ENCODE measurements at places on chromosomes 5 and 9.
A peak's percentile ranks its signal among the peaks of the same experiment; 100 is the strongest.

DNA sequence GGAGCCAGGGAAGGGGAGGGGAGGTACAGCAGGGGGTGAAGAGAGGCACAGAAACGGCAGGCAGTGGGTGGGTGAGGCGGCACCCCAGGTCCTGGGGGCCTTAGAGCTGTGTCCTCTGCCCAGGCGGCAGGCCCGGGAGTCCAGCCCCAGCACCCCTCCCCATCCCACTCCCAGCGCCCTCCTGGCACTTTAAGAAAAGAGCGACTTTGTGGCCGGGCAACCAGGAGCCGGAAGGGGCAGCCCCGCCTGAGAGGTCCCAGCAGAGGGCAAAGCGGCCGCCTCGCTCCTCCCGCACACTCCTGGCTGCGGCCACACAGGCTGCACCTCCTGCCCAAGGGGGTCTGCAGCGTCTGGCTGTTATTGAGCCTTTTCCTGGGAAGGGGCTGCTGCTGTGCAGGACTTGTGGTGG is 42.6 kb downstream of the NACC2 start:
- no peak for DNase-seq

- no peak for DNase-seq
Measured at GRCh38 chr5:180099733-180100611, 28.4 kb upstream of the RNF130 start.

DNA sequence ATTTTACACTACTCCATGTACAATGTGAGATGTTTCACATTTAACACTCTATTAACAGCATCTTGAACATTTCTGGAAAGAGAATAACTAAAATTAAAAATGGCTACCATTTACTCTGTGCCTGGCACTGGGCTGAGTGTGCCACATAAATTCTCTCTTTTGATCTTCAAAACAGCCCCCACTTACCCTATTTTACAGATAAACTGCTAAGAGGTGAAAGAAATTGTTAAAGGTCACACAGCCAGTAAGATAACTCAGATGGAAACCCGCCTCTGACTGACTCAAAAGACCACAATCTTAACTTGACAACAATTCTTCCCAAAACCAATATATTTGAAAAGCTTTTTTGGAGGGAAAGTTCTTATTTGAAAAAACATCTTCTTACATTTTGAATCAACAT is 97.3 kb downstream of the MAPKAP1 start:
- no peak for DNase-seq

GRCh38 chr9:91771864-91772263 is 178.2 kb downstream of the ROR2 start:
- DNase-seq, result no peak

- no peak for DNase-seq
Measured at GRCh38 chr9:31608416-31608815, 776.0 kb upstream of the ACO1 start.

- DNase-seq, result no peak
Measured at GRCh38 chr5:78287169-78287568, 7.3 kb downstream of the AP3B1 start.

DNA sequence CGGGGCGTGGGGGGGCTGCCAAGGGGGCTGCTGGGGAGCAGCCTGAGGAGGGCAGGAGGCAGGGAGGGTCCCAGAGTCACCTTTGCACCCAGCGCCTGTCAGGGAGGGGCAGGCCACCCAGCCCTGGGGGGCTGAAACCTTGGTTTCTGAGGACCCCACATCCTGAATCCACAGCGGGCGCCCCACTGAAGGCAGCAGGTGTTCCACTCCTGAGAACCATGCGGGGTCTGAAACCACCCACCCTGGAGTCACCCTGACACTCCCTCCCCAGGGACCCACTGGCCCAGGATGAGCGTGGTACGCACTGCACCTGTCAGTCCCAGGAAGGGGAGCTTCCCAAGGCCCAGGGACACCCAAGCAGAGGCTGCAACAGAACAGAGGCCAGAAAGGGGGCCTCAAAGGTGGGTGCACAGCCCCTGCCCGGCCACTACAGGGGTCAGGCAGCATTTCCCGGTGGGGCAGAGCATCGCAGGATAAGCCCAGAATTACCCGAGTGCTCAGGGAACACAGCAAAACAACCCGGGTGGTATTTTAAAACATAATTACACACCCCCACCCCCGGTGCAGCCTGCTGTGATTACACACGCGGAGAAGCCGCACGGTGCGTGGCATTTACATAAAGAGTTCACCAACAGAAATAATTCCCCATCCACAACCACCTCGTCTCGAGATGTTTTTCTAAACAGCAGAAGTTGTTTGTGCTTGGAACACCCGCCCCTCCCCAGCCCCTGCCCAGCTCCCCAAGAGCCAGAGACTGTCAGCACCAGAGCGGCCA is 57.3 kb upstream of the UBAC1 start:
- DNase-seq, result no peak

- DNase-seq, result peak; percentile 92
Measured at GRCh38 chr5:177546258-177546741, 8.1 kb downstream of the FAM193B start.

DNA sequence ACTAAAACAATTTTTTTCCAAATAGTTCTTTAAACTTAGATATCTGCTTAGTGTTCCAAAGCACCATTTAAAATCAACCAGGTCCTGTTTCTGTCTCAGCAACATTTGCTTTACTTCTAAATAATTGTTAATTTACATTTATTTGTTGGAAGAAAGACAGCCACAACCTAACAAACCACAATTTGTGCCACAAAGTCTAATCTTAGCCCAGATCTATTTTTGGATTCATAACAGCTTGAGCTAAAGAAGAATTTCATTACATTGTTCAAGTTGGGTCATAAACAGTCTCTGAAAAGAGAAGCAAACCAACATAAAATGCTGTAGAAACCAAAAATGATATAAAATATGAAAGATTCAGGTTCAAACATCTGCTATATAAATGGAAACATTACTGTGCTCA is 24.4 kb downstream of the MLLT3 start:
- DNase-seq, result no peak

DNA sequence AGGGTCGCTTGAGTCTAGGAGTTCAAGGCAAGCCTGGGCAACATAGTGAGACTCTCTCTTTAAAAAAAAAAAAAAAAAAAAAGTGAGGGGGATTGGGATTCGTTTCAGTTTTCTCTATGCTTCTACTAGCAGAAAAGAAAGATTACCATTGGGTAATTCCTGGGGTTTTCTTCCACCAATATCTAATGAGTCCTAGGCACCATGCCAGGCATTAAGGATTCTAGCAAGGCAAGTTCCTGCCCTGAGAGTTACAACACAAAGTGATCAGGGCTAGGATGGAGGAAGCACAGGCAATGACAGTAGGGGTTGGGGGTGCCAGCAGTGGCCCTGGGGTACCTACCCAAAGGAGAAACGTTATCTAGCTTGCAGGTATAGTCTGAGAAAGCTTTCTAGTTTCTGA is 90.8 kb downstream of the PCDH1 start:
- DNase-seq, result no peak

DNA sequence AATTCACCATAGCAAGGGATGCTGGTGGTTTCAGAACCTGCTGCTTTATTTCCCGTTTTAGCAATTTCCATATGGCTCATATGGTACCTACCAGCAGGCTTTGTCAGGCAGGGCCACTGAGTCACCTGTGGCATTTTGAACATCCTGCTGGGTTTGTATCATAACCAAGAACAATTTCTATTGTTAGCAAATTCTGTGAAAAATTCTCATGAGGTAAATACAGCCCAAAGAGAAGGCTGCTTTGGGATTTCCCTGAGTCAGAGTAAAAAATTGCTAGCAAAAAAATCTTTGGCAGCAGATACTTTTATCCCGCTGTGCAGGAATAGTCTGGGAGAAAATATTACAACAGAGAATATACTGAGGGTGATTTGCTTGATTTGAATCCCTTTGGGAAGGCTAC is 52.7 kb downstream of the PRR16 start:
- DNase-seq, result no peak

DNA sequence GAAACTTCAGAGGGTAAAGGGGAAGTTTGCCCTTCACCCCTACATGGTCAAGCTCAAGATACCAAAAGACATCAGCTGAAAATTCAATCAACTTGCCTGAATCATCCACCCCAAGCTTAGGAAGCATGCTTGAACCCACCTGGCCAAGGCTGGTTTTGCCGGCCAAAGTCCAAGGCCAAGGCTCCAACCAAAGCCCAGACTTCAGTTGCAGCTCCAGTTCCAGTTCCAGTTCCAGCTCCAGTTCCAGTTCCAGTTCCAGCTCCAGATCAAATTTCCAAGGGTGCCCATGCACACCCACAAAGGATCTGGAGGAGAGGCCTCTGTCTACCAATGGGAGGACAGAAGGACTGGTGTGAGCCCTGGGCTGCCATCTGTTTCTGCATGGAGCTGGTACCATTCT is 4.6 kb upstream of the SERINC5 start:
- no peak for DNase-seq

GRCh38 chr5:116088062-116088461 is 3.2 kb downstream of the COMMD10 start:
- DNase-seq, result no peak

GRCh38 chr5:75571547-75571946 is 39.7 kb upstream of the ANKDD1B start:
- no peak for DNase-seq

DNA sequence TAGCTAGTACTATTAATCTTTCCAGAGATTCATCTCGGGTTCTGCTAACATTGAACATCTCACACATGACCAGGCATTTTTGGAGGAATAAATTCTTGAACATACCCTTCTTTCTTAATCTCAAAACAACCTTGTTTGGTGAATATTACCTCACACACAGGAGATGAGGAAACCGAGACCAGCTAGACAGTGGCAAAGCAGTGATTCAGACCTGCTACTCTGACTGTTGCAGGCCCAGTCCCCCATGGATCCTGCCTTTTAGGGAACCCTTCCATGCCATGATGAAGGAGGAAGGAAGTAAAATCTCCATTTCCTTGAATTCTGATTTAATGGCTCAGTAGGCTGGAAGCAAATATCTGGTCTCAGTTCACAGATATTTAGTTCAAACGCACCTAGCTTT is 2.6 kb downstream of the PCSK5 start:
- DNase-seq, result no peak

Data from HFF-Myc (cell line).